Hematopoietic multipotent progenitor cell treated with erythropoietin and hydrocortisone succinate and interleukin-3 and kit ligand, for 8 days (in vitro differentiated cells): ENCODE measurements at places on chromosomes 12 and 14.

DNA sequence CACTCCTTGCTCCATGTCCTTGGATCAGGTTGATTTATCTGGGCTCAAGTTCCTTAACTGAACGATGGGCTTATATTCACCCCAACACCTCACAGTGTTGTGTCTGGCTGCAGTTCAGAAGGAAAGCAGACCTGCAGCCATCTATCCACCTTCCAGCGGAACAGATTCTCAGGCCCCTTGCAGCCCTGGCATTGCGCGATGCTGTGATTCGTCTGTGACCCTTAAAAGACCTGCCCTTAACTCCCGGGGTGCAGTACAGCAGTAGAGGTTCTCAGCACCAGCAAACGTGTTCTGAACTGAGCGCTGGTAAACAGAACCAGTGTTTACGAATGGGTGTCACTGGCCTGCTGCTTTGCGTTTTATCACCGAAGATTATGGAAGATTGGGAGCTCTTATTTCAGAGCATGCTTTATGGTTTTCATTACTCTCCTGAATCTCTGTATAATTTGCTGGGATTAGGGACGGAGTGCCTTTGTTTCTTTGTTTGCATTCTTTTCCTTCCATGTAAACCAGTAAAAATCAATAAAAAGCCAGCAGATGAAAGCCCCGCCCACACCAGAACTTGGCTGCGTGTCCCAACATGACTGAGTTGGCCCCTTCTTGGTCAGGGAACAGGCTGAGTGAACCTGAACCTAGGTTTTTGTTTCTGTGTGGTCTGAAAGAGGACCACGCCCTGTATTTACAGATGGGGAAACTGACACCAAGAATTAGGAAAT lies 286.7 kb upstream of the CRY1 start:
- no peak for DNase-seq

GRCh38 chr14:25933731-25934130 lies 664.1 kb downstream of the NOVA1 start:
- no peak for DNase-seq

DNA sequence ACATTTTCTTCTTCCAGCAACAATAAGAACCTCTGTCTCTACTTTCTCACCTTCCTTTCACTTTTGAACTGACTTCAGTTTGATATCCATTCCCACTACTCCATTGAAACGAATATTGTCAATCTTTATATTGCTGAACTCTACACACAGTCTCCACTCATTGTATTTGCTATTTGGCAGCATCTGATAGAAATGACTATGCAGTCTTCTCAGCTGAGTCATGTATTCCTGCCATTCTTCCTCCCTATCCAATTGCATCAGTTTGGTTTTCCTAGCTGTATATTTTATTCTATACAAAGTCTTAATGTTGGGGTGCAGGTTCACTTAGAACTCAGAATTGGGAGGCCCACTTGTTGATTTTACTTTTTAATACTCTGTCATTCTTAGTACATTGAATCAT lies 107.5 kb upstream of the CPNE8 start:
- DNase-seq, result no peak

DNA sequence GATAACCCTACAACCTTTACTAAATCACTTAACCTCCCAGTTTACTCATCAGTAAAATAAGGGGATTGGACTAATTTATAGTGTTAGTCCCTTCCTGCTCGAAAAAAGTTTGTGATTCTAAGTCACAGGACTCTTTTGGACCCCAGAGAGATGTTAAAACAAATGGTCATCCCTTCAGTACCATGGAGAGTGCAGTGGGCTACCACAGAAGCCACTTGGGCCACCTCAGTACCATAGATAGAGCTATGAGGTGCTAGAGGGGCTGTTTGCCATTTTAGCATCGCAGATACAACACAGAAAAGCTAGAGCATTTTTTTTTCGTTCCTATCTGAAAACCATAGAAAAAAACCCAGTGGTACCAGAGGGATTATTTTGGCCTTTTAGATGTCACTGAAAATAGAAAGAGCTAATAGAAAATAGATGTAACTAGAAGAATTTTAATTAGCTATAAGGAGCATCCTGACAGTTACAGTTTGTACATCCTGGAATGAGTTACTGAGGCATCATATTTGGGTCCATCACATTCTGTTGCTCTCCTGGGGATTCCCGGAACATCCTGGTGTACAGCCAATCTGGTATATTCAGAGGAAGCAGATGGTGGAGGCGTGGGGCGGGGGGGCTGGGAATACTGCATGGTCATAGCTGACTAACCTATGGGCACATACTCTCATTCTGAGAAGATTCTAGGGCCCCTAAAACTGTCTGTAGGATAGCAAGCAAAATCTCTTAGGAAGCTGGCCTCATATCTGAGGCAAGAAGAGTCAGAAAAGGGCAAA lies 2.8 kb downstream of the ZNF219 start:
- no peak for DNase-seq

DNA sequence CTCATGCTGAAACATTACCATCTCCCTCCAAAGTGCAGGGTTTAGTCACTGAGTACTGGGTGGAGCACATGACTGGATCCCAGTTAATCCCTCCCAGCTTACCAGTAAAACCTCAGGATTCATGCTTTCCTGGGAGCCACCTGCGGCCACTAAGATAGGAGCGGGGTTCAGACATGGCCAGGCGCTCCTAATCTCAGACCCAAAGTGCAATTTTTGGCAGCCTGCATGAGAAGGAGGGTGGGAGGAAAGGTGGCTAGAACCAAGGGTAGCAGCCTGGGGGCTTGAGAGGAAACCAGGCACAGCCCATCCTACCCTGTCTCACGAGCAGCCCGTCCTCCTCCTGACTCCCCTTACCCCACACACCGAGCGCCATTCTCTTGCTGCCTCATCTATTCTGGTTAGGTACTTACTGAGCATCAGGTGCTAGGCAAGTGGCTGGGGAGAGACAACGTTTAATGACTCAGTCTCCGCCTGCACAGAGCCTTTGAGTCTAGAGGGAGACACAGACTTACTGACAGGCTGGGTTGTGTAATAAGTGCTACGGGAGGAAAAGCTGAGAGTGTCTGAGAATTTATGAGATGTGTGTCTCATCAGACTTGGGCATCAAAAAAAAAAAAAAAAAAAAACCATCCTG lies 9.9 kb downstream of the GPRC5A start:
- no peak for DNase-seq

DNA sequence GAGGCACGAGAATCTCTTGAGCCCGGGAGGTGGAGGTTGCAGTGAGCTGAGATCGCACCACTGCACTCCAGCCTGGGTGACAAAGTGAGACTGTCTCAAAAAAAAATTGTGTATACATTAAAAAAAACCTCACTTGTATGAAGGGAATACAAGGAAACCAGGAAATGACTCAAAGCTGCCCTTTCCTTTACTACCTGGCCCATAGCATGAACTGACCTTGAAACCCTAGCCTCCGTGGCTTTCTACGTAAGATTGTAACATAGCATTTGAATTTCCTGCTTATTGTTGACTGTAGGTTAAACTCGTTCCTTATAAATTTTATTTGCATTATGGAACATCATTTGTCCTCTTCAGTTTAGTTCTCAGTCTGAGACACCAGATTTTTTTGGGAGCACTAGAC lies 9.1 kb upstream of the DDX47 start:
- DNase-seq, result no peak

GRCh38 chr12:132466241-132467201 lies 23.4 kb upstream of the FBRSL1 start:
- DNase-seq, result no peak

- peak; percentile 66 for DNase-seq
These were observed 66.3 kb downstream of the CLIP1 start for GRCh38 chr12:122356192-122356635.
